Activated CD4-positive, alpha-beta T cell treated with anti-CD3 and anti-CD28 coated beads for 48 hours (primary cell): ENCODE measurements at places on chromosomes 5 and 9.

DNA sequence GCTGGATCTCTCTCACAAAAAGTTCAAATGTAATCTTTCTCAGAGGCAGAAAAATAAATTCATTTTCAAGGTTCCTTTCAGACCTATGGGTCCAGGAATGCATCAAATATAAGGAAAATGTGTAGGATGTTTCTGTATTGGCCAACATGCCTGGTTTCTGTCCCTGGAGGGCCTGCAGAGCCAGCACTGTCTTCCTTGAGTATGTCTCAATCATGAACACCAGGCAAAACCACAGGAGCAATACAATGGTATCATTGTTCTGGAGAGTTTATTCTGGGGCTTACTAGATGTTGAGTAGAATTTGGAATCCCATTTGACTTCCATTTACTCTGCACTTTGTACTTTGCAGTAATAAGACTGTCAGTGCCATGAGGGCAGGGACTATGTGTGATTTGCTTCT is 23.5 kb downstream of the INSYN2B start:
- no peak for DNase-seq

- DNase-seq: no peak
Observed at GRCh38 chr5:124289641-124290311, 456.7 kb downstream of the ZNF608 start.

GRCh38 chr5:136242136-136242535 is 49.2 kb upstream of the SMIM32 start:
- no peak for DNase-seq

GRCh38 chr5:43401827-43402226 is 10.4 kb downstream of the CCL28 start:
- DNase-seq: no peak

DNA sequence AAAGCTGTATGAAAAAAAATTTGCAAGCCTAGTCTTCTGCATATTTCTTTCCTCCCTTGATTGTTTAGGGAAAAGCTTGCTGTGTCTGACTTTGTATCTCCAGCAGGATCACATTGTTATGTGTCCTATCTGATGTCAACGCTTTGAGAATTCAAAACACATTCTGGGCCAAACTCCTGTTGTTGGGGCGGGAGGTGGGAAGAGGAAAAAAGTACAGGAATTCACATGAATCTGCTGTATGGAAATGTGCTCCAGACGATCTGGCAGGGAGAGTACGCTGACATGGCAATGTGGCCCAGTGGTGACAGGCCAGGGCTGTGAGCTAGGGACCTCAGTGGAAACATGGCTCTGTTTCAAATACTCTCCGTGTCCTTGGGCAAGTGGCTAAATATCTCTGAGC is 87.4 kb upstream of the GNA14 start:
- no peak for DNase-seq

DNA sequence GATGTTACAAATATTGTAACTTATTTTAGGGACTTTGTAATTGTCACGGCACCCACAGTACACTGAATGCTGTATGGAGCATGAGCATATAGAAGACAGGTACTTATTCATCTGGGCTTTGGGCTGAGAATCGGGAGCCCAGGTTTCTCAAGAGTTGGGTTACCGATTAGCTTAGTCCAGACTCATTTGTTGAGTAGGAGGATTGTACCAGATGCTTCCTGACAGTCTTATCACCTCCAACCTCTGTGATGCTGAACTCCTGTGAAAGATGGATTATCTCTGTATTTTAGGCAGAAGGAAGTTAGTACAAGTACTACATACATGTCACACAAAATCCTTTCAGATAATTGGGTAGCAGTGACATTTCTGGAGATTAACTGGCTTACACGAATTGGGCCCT is 79.2 kb downstream of the SV2C start:
- no peak for DNase-seq

GRCh38 chr5:173238312-173239232 is 3.6 kb upstream of the NKX2-5 start:
- DNase-seq: no peak

GRCh38 chr5:125129151-125129806 is 382.8 kb upstream of the ZNF608 start:
- DNase-seq: no peak

DNA sequence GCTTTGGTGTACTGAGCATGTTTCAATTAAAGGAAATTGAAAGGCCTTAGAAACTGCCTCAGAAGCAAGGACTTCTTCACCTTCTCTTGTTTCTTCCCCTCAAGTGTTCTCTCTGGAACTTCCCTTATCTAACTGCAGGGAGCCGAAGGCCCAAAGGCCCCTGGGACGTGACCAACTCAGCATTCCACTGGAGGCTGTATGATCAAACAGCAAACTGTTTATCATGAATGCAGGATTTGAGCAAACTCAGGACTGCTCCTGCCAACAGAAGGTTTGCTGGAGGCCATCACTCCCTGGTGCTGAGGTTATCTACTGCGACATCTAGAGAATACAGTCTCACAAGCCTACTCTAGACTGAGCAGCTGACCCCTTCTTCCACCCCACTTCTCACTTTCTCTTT is 4.8 kb upstream of the CDH10 start:
- DNase-seq: no peak

DNA sequence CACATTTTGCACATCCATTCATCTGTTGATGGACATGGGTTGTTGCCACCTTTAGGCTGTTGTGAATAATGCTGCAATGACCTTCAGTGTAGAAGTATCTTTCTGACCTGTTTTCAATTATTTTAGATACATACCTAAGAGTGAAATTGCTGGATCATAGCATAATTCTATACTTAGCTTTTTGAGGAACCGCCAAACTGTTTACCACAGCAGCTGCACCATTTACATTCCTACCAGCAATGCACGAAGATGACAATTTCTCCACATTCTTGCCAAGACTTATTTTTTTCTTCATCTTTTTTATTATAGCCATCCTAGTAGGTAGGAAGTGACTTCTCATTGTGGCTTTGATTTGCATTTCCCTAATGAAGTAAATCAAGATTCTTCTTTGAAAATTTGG is 36.5 kb upstream of the ASTN2 start:
- DNase-seq: no peak

GRCh38 chr5:133470841-133471240 is 141.5 kb downstream of the FSTL4 start:
- no peak for DNase-seq

DNA sequence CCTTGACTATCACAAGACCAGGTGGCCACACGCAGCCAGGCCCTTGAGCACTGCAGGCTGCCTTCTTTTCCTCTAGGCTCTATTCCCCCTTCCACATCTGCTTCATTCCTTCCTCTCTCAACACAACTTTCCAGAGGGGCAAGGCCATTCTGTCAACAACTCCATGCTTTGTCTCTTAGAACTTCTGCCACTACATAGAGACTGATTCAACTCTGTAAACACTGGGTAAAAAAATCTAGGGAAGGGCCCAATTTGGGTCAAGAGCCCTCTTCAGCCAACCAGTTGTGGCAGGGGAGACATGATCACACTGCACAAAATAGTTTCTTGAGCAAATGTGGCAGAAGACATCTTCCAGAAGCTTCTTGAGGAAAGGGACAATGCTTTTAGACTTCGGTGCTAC is 55.6 kb downstream of the ATPSCKMT start:
- no peak for DNase-seq

GRCh38 chr9:119005162-119005561 is 364.1 kb downstream of the BRINP1 start:
- DNase-seq: no peak

DNA sequence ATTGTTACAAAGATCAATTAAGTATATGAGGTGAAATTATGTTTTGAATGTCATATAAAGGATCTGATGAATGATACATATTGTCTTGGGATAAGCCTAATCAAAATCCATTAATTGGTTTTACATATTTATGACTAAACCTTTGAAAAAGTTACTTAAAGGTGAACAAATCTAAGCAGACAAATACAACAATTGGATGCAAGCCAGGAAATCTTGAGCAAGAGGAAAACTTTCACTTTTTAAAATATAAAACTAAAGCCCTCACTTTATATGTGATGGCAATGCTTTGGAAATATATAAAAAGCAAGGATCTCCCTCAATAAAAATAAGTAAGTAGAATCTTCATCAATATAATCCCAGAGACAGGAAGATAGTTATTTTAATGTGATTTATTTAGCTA is 80.1 kb downstream of the EDIL3 start:
- no peak for DNase-seq

DNA sequence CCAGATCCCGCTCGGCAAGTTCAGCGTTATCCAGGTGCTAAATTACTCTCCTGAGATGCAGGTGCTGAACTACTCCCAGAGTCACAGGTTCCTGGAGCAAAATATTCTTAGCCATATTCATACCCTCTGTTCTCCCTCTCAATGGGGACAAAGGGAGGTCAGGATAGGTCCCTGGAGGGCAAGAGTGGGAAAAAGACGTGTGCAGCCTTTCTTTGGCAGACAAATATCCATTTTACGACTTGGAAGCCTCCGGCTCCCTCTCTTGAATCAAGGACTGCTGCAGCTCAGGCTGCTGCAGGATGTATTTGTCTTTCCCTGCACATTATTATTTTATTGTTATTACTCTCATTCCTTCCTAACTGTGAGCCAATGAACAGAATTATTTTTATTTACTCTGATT is 590.2 kb downstream of the NR2F1-AS1 start:
- no peak for DNase-seq

DNA sequence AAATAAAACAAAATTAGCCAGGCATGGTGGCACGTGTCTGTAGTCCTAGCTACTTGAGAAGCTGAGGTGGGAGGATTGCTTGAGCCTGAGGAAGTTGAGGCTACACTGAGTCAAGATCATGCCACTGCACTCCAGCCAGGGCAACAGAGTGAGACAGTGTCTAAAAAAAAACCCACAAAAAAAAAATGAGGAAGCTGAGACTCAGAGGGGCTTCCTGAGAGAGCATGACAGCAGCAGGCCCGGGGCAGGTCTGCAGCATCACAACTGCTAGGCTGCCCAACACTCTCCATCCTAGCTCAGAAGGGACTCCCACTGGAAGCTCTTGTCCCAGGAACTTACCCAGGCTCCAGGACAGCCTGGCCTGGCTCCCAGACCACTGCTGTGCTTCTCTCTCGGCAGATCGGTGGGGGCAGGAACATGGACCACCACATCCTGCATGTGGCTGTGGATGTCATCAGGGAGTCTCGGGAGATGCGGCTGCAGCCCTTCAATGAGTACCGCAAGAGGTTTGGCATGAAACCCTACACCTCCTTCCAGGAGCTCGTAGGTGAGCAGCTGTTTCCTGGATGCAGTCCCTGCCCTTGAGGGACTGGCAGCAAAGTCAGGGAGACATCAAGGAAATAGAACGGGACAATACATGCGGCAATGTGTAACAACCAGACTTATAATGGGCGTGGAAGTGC is 19.1 kb downstream of the PTGS1 start:
- DNase-seq: no peak

GRCh38 chr5:134053840-134054338 is 49.1 kb upstream of the VDAC1 start:
- DNase-seq: no peak

DNA sequence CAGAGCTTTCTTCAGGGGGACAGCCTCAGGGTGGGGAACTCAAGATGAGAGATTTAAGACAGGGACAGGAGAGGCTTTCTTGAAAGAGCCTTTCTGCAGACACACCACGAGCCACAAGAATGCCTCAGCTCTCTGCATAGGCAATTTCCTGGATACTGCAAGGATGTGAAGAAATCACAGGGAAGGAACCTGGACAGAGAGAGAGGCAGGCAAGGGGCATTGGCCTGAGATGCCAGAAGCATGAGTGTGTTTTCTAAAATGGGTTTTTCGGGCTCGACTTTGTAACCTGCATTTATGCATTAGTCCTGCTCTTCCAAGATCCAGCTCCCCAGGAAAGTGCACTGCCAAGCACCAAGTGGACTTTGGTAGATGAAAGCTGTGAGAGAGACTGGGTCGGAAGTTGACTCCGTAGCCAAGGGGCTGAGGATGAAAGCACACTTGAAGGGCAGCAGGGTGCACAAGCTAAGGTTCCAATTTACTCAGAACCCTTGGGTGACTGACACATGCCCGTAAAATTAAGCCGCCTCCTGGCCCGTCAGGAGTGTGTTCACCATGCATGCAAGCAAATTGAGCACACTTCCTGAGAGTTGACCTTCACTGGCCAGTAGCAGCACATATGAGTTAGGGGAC is 90.9 kb downstream of the CFAP90 start:
- no peak for DNase-seq

DNA sequence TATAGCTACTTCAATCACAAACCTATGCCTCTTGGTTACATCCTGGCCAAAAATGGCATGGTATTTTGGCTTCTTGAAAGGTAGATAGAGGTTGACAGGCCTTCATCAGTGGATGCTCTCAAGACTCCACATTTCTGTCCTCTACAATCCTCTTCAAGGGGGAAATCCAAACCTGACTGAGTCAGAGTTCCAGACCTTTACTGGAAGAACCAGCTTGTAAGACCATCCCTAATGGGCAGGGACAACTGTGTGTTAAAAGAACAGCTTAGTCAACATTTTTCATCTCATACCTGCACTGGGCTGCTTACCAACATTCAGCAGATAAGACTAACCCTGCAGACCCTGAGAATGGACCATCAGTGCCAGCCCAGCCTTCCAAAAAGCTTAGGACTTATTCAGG is 155.7 kb downstream of the CDK5RAP2 start:
- no peak for DNase-seq

DNA sequence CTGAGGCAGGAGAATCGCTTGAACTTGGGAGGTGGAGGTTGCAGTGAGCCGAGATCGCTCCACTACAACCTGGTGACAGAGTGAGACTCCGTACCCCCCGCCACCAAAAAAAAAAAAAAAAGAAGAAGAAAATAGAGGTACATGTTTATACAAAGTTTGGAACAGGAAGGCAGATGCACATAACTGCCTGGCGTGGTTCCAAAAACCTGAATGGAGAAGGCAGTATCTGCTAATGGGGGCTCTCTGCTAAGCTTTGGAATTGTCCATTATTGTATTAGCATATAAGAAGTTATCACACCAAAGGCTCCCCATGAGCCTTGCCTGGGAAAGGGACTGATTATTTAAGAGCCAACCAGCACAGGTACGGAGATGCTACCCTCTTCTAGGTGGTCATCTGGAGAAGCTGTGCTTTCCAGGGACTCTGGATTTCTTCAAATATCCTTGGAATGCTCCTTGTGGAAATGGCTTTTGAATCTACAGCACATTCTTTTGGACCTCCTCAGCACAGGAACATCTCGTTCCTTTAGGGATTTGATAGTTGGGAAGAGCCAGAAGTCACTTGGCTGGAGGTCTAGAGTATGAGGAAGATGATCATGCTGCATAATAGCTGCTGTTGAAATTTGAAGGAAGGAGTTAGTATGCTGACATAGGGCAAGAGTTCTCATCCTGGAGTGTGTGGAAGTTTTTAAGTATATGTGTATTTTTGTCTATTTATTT is 42.5 kb upstream of the ABCA1 start:
- no peak for DNase-seq

DNA sequence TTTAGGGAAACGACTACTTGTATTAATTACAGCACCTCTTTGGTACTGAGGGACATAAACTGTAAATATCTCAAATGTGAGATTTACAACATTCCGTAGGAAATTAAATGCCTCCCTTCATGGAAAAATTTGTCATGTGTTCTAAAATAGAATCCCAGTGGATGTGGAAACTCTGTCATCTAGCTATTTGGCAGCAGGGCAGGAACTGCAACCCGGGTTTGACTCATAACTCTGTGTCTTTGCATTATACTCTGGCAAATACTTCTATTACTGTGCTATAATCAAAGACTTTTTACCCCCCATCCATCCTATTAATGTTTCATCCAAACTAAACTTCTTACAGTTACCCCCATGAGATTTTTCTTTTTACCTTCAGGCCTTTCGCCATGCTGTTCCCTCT is 6.6 kb downstream of the PLPPR1 start:
- no peak for DNase-seq

GRCh38 chr9:120393386-120394057 is 186.4 kb downstream of the CDK5RAP2 start:
- peak; percentile 20 for DNase-seq
